ENCODE measurements at places on chromosomes 11 and 22.

DNA sequence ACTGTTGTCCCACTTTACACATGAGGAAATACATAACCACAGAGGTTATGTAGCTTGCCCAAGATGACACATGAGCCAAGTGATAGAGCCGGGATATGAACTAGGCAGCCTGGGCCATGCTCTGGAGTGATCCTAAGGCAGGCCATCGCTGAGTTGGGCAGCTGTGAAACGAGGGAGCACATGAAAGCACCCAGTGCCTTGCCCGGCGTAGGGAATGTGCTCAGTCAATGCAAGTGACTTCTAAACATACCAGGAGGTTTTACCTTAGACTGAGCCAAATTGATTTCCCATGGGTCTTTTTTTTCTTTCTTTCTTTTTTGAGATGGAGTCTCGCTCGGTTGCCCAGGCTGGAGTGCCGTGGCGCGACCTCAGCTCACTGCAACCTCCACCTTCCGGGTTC is 10.5 kb downstream of the GRIK4 start:
- DNase-seq, result no peak

GRCh38 chr11:66638177-66639065 is at the start of gene RBM4:
Gene RBM4, plus strand, starts transcription at chr11:66638703. Its CDS starts 1,009 bp downstream, at chr11:66639712.
- DNase-seq, result peak; percentile 98

DNA sequence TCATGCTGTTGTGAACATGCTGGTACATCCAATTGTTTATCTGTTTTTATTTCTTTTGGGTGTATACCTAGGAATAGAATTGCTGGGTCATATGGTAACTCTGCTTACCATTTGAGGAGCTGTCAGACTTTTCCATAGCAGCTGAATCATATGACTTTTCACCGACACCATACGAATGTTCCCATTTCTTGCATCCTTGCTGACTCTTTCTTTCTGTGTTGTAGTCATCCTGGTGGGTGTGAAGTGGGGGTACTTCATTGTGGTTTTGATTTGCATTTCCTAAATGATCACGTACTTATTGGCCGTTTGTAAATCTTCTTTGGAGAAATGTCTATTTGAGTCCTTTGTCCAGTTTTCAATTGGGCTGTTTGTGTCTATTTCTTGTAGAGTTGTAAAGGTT is 26.5 kb downstream of the ATXN10 start:
- no peak for DNase-seq

- DNase-seq, result no peak
These were observed 200.3 kb upstream of the MPPED2 start for GRCh38 chr11:30786256-30787110.

- peak; percentile 69 for DNase-seq
These were observed 41.4 kb upstream of the TTLL12 start for GRCh38 chr22:43228330-43228729.

DNA sequence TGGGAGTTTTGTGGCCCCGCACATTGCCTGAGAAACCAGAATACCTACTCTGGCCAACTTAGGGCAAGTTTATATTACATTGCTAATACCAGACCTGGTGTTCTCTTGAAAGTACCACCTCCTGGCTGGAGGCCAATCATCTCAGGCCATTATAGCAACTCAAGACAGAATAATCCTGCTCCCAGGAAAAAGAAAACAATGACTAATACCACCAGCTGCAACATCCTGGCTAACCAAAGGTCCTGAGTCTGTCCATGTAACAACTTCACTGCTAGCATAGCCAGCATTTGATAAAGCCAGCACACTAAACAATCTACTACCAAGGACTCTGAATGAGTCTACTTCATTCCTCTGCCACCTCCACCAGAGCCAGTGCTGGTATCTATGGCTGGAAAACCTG is 1298.7 kb upstream of the CNTN5 start:
- no peak for DNase-seq

All from HuH-7.5 (cell line).